CD4-positive, alpha-beta T cell (primary cell): ENCODE measurements at places on chromosomes 12 and 14.

DNA sequence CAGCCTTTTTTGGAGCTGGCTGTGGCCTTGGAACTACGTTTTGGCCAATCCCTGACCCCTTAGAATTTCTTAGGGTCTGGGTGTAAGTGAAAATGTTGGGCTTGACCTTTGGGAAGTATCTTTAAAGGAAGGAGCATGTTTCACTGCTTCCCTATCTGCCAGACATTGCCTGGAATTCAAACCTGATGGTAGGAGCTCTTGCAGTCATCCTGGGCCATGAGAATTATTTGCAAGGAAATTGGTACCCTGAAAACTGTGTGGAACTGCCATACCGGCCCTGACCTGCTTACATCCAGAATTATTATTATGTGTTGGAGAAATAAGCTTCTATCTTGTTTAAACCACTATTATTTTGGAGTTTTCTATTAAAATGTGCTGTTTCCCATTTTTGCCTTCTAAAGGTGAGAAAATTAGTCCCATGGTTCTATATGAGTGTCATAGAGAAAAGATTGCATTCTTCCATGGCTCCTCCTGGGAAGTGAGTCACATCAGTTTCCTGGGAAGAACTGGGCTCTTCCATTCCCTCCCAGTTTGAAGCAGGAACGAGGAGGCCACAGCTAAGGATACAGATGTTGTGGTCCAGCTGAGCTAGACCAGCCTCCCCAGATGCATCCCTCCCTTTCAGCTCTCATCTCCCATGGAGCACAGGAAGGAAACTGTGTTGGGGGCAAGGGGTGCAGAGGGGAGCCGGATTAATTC lies 9.5 kb upstream of the PGF start:
- H3K27me3 ChIP-seq = no peaks in the 10 kb centered on the region
- DNase-seq = no peak
- no peak overlapping the region for H3K4me3 ChIP-seq
- H3K27ac ChIP-seq = no peak overlapping the region

DNA sequence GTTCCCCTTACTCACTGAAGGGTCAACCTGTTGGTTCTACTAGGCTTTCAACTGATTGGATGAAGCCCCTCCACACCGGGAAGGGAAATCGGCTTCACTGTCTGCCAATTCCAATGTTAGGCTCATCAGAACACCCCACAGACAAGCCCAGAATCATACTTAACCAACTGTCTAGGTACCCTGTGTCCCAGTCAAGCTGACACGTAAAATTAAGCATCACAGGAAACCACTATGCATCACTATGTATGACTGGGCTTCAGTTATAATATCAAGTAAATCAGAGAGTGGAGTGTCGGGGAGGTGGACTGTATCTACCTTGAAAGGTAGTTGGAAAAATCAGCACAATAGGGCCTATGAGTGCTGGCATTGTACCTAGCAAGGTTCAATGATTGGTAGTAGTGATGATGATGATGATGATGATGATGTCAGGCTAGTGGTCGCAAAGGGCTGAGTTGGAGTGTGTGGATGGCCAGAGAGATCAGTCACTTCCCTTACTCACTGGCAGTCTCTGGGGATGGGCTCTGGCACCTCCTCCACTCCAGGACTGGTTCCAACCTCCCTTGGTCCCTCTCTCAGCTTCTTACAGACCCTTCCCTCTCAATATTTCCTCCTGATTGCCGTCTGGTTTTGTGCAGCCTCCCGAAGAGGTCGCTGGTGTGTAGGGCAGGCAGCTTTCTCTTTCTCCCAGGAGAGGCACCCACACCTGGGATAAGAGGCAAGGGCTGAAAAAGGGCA lies 3.3 kb upstream of the ATG101 start:
- H3K27ac ChIP-seq = no peak overlapping the region
- no peaks in the 10 kb centered on the region for H3K36me3 ChIP-seq
- no peak overlapping the region for H3K4me3 ChIP-seq
- DNase-seq = no peak
- no peaks in the 10 kb centered on the region for H3K27me3 ChIP-seq

- no peak overlapping the region for H3K27ac ChIP-seq
- no peak for DNase-seq
- H3K36me3 ChIP-seq = peaks cover 3% of the 10 kb centered on the region
- H3K4me3 ChIP-seq = no peak overlapping the region
Measured at GRCh38 chr12:12734561-12735071, 17.4 kb downstream of the CDKN1B start.

GRCh38 chr14:60249321-60250256 lies 568 bp downstream of the PPM1A start:
- H3K27ac ChIP-seq = peak overlapping the region; percentile 57
- no peaks in the 10 kb centered on the region for H3K36me3 ChIP-seq
- peaks cover 23% of the 10 kb centered on the region for H3K4me1 ChIP-seq
- H3K4me3 ChIP-seq = peak overlapping the region; percentile 57

- no peaks in the 10 kb centered on the region for H3K4me1 ChIP-seq
- DNase-seq = no peak
- H3K27ac ChIP-seq = no peak overlapping the region
Measured at GRCh38 chr14:38143170-38143569, 64.5 kb upstream of the SSTR1 start.

DNA sequence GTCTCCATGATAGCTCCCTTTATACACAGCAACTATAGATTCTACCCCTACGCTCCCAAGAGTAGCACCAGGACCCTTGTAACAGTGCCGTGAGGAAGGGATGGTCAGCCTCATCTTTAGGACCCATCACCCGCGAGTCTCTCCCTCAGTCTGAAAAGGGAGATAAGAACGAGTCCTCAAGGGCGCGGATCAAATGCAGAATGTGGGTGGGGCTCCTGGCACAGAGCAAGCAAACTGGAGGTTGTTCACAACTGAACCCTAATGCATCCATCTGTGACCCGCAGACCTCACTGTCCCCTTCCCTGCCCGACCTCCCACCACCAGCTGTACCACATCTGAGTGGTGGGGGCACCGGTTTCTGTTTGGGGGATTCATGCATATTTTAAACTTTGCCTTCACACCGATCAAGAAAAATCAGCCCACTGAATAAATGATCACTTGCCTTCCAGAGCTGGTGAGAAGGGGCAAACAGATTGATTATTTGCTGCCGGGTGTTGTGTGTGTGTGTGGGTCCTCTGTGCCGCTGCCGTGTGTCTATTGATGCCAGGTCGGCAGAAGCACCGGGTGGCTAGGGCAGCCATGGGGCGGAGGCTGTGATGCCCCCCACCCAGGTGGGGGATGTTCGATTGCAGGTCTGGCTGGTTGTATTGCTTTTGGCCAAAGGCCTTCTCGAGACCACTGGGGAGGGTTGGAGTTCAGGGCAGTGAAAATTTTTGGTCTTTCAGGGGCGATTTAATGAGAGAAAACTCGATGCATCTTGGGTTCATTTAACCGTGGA lies 35.7 kb upstream of the BEGAIN start:
- no peak for DNase-seq
- H3K4me1 ChIP-seq = peaks cover 13% of the 10 kb centered on the region
- no peaks in the 10 kb centered on the region for H3K36me3 ChIP-seq

GRCh38 chr14:101453225-101453624 lies 108.1 kb upstream of the DIO3 start:
- no peak for DNase-seq
- no peak overlapping the region for H3K27ac ChIP-seq
- no peak overlapping the region for H3K4me3 ChIP-seq
- peaks cover 4% of the 10 kb centered on the region for H3K4me1 ChIP-seq
- H3K27me3 ChIP-seq = peaks cover 81% of the 10 kb centered on the region
- no peaks in the 10 kb centered on the region for H3K36me3 ChIP-seq

DNA sequence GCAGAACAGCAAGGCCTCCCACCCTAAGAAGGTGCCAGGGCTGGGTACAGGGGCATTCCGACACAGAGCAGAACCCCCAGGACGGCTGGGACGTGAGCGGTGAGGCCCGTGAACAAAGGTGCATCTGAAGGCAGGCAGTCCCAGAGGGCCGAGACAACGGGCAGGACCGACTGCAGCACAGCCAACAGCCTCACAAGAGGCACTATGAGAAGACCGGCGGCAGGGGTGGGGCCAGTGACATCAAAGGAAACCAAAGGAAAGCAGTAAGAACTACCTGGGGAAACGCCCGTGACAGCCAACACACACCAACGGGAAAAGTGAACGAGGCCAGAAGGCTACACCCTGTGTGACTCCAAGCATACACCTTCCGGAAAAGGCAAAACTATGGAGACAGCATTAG lies 9.1 kb downstream of the BTBD6 start:
- H3K4me3 ChIP-seq = no peak overlapping the region
- DNase-seq = peak; percentile 52
- no peaks in the 10 kb centered on the region for H3K27me3 ChIP-seq
- no peak overlapping the region for H3K27ac ChIP-seq
- peaks cover 10% of the 10 kb centered on the region for H3K36me3 ChIP-seq

GRCh38 chr12:553216-554000 lies 93.7 kb downstream of the B4GALNT3 start:
- H3K36me3 ChIP-seq = peaks cover 6% of the 10 kb centered on the region
- H3K4me1 ChIP-seq = peaks cover 64% of the 10 kb centered on the region
- H3K27me3 ChIP-seq = no peaks in the 10 kb centered on the region
- no peak overlapping the region for H3K27ac ChIP-seq

DNA sequence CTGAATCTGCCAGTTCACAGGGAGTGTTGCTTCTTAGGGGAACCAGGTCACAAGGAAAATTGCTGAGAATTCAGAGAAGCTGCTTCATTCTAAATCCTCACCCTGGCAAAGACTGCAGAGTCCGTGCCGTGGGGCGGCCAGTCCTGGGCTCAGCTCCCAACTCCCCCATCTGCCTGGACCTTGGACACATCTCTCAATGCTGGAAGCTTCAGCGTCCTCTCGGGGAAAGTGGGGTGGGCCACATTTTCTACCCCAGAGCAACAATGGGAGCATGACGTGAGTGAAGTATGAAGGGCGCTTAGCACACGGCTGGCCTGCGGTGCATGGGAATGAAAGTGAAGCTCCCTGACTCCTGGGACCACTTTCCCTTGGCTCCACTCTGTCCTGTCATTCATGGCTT lies 31.2 kb downstream of the HVCN1 start:
- H3K27ac ChIP-seq = no peak overlapping the region
- no peak for DNase-seq
- peaks cover 14% of the 10 kb centered on the region for H3K4me1 ChIP-seq
- peaks cover 6% of the 10 kb centered on the region for H3K36me3 ChIP-seq

GRCh38 chr12:42298887-42299286 lies 27.0 kb downstream of the ZCRB1 start:
- H3K36me3 ChIP-seq = no peaks in the 10 kb centered on the region
- H3K27ac ChIP-seq = no peak overlapping the region
- no peak for DNase-seq
- H3K4me1 ChIP-seq = peaks cover 4% of the 10 kb centered on the region
- no peaks in the 10 kb centered on the region for H3K27me3 ChIP-seq

DNA sequence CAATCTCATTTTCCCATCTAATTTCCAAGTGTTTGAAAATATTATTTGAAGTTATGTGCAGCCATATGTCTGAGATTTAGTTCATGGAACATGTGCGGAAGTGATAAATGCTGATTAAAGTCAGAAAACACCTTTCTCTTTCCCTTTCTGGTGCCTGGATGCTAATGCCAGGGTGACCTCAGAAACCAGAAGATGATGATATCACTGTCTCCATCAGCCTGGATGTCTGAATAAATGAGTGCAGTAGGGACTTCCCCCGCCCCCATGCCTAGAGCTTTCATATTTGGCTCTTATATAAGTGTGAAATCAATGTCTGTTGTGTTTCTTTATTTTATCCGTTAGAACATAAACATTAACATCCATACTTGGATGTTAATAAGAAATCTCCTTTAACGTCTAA lies 261.9 kb upstream of the LRIG3 start:
- no peak for DNase-seq
- H3K27me3 ChIP-seq = no peaks in the 10 kb centered on the region
- no peaks in the 10 kb centered on the region for H3K4me1 ChIP-seq
- H3K4me3 ChIP-seq = no peak overlapping the region
- no peaks in the 10 kb centered on the region for H3K36me3 ChIP-seq

DNA sequence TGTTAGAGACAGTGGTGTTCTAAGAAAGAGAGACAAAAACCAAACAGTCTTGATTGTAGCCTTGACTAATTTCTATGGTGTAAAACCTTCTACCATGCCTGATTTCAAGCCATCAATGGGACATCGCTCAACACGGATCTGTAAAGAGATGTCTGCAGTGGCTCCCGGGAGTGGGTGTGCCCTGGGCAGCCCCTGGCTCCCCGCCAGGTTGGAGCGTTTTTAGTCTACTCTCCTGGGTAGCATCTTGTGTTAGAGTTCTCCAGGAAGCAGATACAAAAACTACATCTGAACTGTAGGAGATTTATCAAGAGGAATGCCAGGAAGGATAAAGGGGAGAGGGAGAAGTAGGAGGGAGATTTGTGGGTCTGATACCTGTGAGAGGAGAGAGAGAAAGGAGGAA lies 1212.9 kb downstream of the BCL11B start:
- no peaks in the 10 kb centered on the region for H3K36me3 ChIP-seq
- no peaks in the 10 kb centered on the region for H3K27me3 ChIP-seq
- no peak overlapping the region for H3K27ac ChIP-seq

DNA sequence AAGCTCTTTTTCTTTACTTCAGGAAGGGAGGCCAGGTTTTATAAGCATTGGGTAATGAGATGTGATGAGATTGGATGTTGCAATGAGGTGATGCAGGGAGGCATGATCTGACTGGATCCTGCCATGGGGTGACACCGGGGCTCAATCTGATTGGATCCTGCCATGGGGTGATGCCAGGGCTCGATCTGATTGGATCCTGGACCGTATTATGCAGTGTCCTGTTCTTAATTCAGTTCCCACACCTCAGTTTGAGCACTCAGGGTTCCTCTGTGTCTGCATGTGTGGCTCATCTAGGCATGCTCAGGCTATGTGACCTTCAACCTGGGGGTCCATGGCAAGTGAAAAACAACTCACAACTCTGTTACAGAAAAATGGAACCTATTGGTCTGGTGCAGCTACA lies 166.4 kb downstream of the SLC15A4 start:
- DNase-seq = no peak
- H3K27me3 ChIP-seq = no peaks in the 10 kb centered on the region
- no peaks in the 10 kb centered on the region for H3K4me1 ChIP-seq

DNA sequence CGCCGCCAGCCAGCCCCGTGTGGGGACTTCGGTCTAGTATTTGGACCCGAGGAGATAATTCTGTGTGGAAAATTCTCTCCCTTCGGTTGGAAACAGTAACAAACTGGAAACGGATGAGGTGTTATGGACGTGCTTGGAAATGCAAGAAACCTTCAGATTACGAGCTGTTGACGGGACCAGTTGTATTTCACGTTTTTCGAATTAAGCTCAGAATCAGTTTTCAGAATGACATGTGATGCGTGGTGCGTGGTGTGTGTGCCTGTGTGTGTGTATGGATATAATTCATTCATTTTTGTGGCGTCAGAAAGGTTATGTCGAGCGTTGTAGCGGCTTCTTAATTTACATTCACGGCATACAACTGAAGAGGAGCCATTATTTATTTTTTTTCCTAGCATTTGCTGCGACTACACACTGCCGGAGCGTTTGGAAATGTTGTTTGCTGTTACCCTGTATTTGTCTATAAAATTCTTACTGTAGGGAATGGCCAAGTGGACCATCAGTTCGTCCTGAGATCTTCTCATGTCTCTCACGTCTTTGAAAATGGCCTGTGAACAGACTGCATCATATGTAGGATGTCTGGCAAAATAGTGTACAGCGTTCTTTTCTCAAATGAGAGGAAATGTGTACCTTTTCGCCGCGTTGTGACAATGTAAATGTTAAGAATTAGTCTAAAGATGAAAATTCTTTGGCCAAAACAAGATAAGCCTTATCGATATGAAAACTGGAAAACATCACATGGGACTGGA lies 1.3 kb downstream of the TRAF3 start:
- H3K4me3 ChIP-seq = peak overlapping the region; percentile 82
- peak overlapping the region; percentile 37 for H3K27ac ChIP-seq
- DNase-seq = no peak
- H3K36me3 ChIP-seq = peaks cover 3% of the 10 kb centered on the region
